ENCODE measurements at places on chromosomes 13 and 19.

DNA sequence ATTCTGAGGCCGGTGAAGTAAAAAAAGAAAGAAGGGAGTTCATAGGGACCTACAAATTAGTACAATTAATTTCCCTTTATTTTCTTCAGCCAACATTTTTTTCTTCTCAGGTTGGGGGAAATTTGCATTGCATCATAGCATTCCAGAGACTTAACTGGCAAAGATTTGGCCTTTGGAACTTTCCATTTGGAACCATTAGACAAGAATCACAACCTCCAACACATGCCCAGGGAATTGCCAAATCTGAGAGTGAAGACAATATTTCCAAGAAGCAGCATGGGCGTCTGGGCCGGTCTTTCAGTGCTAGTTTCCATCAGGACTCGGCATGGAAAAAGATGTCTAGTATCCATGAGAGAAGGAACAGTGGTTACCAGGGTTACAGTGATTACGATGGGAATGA lies 6.4 kb upstream of the ERCC5 start:
- no peak for DNase-seq

DNA sequence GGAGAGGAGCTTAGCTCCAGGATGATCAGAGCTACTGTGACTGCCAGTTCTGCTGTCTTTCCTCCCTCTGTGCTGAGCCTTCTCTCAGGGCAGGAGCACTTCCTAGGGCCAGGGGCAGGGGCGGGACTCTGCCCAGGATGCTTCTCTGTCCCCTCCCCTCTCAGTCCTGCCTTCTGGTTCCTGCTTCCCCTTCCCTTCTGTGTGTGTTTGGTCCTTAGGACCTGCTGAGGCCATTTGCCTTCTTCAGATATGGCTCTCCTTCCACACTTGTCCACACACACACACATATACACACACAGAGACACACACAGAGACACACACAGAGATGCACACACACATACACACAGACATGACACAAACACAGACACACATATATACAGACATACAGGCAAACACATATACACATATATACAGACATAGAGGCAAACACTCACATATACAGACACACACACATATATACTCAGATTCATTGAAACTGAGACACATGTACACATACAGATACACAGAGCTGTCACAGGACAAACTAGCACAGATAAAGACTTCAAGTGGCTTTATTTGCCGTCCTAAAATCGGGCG lies 22.0 kb upstream of the CD177 start:
- no peak for DNase-seq

GRCh38 chr19:33654840-33655508 lies 33.2 kb downstream of the CHST8 start:
- no peak for DNase-seq

GRCh38 chr13:74571811-74572210 lies 437.6 kb upstream of the KLF12 start:
- DNase-seq, result no peak

DNA sequence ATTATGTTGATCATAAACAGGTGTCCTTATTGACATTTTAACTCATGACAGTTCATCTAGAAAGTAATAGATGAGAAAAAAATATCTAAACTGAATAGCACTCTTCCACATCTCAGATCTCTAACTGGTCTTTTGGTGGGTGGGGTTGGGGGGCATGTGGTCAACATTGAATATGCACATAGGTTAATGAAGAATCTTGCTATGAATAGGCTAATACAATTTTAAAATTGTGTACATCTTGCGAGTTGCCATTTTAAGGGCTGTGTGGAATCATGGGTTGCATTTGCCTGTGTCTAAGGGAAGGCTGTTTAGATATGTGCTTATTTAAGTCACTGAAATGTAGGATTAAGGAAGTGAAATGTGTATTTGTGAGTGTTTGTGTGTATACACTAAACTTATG lies 346.0 kb downstream of the ITGBL1 start:
- no peak for DNase-seq

DNA sequence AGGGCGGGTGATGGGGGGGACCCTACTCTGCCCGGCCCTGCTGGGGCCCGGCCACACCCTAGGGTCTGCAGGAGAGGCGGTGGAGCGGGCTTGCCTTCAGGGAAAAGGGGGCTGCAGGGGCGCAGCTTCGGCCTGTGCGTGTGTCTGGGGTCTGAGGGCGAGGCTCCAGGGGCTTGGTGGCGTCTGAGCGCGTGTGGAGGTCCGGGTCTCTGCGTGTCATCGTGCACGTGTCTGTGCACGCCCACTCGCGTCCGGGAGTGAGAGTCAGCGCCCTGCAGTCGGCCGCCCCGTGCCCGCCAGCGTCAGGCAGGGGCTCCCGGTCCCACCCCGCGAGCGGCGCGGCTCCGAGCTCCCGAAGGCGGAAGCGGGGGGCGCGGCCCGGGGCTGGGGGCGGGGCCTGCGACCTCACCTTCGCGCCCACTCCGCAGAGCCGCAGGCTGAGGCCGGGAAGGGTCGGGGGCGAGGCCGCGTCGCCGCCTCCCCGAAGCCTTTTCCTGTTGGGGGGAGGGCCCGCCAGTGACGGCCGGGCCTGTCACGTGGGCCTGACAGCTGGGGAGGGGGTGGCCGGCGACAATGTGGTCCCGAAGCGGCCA lies at the start of gene ARHGAP45:
Gene ARHGAP45 (plus strand): TSS at position 420 of the 593 bp plus-strand sequence. CDS start 239 bp downstream, outside the sequence.
- DNase-seq, result no peak

DNA sequence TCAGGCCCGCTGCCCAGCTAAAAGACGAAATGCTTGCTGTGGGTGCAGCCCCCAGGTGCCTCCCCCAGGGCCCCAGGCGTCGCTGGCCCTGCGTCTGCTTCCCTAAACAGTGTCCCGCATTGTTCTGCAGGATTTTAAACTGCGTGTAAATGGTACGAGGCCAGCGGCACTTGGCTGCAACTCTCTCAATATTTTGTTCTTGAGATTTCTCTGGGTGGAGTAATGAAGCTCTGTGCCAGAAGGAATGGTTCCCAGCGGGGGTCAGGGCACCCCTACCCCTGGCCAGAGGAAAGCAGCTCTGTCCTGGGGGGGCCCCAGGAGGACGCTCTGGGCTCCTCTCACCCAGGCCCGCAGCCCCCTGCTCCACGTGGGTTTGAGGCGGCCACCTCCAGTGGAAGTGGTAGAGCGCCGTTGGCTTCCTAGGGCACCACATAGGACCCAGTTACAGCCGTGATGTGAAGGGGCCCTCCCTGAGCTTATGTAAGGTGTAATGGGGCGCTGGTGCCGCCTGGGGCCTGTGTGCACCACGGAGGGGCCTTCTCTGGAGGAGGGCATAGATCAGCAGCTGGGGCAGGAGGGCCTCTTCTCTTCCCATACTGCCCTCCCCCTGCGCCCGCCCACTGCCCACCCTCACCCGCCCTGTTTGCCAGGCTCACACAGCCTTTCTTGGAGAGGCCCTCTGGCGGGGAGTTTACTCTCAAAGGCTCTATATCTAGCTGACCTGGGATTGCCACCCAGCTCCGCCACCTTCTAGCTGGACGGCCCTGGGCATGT lies 19.8 kb downstream of the PAK4 start:
- no peak for DNase-seq

DNA sequence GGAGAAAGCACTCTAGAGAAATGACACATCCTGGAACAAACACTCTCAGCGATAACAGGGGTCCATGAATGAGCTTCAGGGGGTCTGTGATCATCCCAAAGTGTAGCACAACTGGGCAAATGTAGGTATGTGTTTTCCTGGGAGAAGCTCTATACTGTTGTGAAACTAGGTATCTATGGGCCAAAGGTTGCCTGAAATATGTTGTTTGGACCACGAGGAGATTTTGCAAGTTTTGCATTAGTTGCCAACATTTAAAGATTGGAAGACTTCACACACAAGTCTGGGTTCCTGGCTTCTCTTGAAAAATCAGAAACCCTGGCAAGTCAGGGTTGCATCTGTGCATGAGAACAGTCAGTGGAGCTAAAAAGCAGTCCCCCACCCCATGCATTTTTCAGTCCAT lies 26.7 kb upstream of the POU2F2 start:
- no peak for DNase-seq

GRCh38 chr13:47841151-47841550 lies 159.9 kb downstream of the SUCLA2 start:
- no peak for DNase-seq

GRCh38 chr13:38868870-38869269 lies 121.8 kb downstream of the STOML3 start:
- DNase-seq, result no peak
